NCI-H1930 (cell line): ENCODE measurements at places on chromosomes 7 and 10.

- peak; percentile 49 for DNase-seq
Observed at GRCh38 chr7:68176974-68177373, 1180.3 kb downstream of the TYW1 start.

DNA sequence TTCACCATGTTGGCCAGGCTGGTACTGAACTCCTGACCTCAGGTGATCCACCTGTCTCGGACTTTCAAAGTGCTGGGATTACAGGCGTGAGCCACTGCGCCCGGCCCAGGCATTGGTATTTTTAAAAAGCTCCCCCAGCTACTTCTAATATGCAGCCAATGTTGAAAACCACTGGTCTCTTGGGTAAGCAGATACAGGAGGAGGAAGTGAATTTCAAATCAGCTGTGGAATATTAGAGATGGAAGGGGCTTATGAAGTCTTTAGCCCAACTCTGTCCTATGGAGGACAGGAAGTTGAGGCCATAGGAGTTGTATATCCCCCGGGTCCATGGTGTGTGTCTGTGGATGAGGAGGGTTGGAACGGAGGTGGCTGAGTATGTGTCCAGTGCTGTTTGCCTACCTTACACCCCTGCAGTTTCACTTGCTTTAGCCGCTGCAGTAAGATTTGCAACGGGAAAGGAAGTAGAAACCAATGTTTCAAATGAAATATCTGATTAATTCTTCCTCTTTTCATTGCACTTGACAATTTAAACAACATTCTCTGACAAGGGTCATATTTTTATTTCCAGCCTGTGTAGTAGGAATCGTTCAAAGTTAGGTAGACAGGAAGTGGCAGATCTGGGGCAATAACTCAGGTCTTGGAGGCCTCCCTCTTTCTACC, 3.4 kb downstream of the PDE6C start:
- no peak for DNase-seq

DNA sequence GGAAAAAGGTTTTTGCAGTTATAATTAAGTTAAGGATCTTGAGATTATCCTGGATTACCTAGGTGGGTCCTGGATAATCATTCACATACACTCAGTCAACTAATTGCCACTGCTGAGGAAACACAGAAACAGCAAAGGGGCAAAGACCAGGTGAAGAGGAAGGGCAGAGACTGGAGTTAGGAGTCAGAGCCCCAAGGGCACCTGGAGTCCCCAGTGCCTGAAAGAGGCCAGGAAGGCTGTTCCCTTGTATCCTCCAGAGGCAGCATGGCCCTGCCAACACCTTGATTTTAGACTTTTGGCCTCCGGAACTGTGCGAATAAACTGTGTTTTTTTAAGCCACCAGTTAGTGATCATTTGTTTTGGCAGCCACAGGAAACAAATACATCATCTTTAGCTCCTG, 24.6 kb downstream of the PRR15 start:
- no peak for DNase-seq

GRCh38 chr10:101273330-101273729, 44.1 kb upstream of the LBX1 start:
- DNase-seq: no peak

- DNase-seq: peak; percentile 56
Observed at GRCh38 chr7:151759591-151760042, 117.3 kb downstream of the PRKAG2 start.

DNA sequence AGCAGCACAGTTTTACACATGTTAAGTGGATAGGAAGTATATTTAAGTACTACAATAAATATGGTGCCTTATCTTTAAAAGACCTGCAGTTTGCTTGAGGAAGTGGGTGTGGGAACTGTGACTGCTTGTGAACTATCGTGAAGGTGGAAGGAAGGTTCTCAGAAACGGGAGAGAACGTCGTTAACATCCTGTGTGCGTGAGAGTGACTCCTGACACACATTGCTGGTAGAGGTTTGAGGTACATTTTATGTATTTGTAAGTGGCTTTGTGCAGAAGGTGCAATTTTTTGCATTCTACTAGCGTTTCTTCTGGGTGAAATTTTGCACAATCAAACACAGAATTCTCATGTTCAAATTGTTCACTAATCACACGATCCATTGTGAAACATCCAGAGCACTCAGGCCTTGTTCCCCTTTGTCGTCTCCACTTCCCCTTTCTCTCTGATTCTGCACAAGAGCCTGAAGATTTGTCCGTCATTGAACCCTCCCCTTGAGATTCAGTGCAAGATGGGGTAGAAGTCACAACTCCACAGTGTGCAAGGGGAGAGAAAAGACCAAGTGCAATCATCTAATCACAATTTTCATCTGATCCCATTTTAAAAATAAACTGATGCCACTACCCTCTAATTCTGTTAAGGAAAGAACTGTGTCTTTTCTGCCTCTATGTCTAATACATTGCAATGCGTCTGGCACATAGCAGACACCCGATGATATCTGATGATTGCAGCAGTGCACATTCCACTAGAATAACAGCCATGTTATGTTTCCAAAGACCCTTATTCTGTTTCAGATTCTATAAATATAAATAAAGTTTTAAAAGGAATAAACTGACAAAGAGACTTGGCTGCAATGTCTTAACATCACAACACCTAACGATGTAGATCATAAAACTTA, 279.9 kb downstream of the NEBL start:
- no peak for DNase-seq

DNA sequence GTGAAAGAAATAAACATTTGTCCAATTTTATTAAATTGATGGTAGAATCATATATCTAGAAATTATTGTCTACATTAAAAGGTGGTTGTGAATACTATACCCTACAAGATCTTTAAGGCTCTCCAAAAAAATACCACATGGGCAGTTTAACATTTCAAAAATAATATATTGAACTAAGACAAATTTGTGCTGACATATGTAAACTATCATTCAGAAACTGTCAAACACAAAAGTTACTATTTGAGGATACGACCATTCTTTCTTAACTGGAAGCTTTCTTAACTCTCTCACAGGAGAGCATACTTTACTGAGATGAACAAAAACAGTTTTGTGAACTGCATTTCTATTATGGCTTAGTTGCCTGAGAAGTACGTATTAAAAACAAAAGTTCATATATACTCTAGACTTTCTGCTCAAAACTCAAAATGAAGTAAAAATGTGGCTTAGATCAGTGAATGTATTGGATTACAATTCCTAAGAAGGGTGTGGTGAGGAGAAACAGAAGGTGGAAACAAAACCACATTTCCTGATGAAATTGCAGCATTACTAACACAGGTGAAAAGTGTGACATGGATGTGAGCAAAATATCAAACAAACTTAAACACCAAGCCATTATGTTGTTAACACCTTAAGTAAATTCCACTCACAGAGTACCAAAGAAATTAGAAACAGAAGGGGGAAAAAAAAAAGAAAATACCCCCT, 138.5 kb downstream of the SEMA3A start:
- DNase-seq: no peak

GRCh38 chr7:150382123-150382843, 3.2 kb downstream of the ZNF775 start:
- DNase-seq: no peak

- DNase-seq: no peak
Observed at GRCh38 chr7:23713285-23714149, 3.5 kb downstream of the STK31 start.

DNA sequence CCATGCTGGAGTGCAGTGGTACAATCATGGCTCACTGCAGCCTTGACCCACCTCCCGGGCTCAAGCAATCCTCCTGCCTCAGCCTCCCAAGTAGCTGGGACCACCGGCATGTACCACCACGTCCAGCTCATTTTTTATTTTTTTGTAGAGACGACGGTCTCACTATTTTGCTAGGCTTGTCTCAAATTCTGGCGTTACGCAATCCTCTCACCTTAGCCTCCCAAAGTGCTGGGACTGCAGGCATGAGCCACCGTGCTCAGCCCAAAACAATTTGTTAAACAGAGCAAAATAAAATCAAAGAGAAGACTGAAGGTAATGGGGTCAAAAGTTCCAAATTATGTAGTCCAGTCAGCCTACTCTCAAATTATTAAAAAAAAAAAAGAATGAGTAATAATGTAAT, 8.7 kb upstream of the JMJD1C start:
- no peak for DNase-seq

DNA sequence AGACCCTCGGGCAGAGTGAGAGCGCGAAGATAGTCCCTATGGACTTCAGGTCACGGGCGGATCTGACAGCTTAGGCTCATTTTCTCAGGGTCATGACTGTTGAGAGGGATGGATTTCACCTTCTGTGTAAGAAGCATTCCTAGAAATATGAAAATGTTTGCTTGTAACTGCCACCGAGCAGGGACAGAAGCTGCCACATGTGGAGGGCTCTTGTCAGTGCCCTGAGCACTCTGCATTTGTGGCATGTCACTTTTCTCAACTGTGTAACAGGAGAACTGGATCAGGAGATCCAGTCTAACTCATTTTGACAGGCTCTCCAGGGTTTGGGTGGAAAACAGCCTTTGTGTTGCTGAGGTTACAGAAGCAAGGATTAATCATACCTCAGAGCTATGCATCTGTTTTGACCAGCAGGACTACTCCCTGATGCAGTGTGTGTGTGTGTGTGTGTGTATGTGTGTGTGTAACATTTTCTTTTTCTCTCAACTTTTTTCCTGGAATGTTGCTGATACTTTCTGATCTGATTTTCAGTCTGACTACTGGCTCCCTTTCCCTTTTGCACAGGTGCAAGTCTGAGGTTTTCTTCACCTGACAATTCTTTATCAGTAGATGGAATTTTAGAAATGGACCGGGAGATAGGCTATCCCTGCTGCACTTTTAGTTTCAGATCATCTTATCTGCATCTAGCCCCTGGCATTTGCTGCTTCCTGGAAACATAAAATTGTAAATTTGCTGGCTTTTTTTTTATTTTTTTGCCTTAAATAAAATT, 183.3 kb downstream of the STK31 start:
- no peak for DNase-seq

DNA sequence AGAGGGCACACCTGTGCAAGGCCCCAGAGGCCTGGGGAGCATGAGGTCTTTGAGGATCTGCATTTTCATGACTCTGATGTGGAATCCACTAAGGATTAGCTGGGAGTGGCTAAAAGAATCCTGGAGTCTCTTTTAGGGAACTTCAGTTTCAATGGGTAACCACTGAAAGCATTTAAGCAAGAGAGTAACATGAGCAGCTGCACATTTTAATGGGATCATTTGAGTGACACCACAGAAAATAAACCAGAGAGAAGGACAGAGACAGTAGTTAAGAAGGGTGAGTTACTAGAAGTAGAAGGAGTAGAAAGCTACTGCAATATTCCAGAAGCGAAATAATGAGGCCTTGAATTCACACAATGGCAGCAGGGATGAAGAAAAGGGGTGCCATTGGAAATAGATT, 5.2 kb downstream of the GOT1 start:
- no peak for DNase-seq

DNA sequence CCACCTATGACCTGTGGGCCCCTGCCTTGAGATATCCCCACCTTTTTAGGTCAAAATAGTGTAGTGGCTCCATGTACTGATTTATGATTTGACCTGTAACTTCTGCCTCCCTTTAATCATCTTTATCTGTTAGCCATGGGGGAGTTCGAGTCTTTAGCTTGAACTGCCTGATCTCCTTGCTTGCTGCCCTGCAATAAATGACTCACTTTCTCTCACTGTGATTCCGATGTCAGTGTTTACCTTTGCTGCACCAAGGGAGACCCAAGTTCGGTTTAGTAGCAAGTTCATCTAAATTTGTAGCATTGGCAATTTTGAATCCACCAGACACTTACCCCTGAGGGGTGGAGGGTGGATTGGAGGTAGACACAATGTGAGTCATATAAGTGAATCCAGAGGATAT, 814.6 kb upstream of the AUTS2 start:
- no peak for DNase-seq

DNA sequence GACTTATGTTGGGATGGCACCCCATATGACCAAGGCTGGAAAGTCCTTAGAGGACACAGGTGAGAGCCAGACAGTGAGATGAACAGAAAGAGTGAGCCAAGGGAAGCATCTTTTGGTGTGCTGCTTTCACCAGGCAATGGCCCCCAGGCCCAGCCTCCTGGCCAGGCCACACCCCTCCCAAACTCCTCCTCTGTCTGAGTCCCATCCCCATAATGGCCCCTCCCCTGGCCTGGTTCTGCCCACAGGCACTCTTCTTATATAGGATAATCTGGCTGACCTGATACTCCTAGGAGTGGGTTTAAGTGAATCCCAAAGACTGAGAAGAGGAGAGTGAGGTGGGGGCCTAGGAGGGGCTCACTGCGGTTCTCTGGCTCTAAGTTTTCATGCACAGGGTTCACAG, 252.5 kb downstream of the RPS24 start:
- DNase-seq: no peak

- no peak for DNase-seq
Observed at GRCh38 chr10:947051-947450, 15.5 kb upstream of the LARP4B start.

GRCh38 chr7:33923440-33924229, 18.3 kb downstream of the BMPER start:
- no peak for DNase-seq

- peak; percentile 98 for DNase-seq
Observed at GRCh38 chr7:30162622-30163124, 27.9 kb downstream of the MTURN start.

GRCh38 chr7:151273651-151274390, 25.3 kb upstream of the SMARCD3 start:
- no peak for DNase-seq

- DNase-seq: no peak
Observed at GRCh38 chr10:283916-284356, 148.7 kb downstream of the ZMYND11 start.

DNA sequence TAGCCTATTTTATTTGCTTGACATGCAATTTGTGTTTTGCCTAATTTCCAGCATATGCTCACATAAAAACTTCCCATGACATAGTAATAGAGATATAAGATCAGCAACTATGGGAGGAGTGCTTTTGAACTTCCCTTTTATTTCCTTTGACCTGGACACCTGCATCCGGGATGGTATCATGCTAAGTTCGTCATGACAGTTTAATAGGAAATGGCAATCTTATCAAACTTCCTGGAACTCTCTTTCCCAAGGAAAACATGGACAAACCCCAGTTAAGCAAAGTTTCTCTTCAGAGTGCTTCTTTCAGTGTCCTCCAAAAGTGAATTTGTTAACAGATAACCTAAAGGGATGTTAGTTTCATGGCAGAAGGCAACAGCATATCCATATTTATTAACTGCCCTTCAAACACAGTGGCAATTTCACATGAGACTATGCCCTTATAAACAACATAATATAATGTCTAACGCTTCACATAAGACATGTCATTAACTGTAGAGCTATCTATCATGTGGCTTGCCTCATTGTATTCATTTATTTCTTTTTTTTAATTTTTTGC, 474.7 kb upstream of the SEMA3A start:
- DNase-seq: no peak

DNA sequence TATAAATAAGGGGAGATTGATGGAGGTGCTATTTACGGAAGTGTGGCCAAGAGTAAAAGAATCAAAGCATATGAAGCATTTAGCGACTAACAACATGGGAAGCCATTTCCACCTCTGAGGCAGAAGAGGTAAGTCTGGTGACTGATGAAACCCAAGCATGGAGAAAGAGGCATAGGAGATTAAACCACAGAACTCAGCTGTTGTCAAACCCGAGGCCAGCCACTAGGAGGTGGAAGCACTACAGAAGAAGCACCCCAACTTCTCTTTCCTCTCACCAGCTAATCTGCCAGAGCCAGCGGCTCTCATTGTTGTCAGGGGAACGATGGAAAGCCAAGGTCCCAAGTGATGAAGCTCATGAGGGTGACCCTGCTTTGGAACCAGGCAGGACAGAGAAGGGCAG, 19.6 kb upstream of the CNTNAP2 start:
- DNase-seq: no peak
